CD4-positive, alpha-beta T cell treated with Interleukin-15 for 1 hour (primary cell): ENCODE measurements at places on chromosomes 1 and 21.

GRCh38 chr1:103333141-103333540 lies 192.4 kb upstream of the RNPC3 start:
- no peak for DNase-seq

- no peak for DNase-seq
Observed at GRCh38 chr1:214067853-214068703, 80.3 kb downstream of the PROX1 start.

DNA sequence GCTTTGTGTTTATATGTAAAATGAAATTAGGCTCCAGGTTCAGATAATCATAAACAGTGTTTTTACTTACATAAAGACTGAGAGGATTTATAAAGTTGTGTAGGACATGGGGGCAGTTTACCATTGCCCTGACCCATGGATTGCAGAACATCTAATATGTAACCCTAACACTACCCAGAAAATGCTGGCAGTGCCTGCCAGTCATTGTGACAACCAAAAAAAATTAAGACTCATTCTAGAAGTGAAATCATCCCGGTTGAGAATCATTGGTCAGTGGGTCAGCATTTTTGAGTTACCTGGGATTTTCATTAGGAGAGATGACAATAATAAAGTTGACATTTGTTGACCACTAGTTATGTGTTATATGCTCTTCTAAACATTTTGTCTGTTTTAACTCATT lies 31.2 kb upstream of the THEM4 start:
- no peak for DNase-seq

DNA sequence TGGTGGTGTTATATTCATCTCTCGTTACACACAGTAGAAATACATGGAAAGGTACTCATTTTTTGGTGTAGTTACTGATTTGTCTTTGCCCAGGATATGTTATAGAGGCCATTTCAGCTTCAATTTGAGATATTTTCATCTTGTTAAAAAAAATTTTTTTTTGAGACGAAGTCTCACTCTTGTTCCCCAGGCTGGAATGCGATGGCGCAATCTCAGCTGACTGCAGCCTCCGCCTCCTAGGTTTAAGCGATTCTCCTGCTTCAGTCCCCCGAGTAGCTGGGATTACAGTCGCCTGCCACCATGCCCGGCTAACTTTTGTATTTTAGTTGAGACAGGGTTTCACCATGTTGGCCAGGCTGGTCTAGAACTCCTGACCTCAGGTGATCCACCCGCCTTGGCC lies 19.0 kb downstream of the MORC3 start:
- DNase-seq = no peak

DNA sequence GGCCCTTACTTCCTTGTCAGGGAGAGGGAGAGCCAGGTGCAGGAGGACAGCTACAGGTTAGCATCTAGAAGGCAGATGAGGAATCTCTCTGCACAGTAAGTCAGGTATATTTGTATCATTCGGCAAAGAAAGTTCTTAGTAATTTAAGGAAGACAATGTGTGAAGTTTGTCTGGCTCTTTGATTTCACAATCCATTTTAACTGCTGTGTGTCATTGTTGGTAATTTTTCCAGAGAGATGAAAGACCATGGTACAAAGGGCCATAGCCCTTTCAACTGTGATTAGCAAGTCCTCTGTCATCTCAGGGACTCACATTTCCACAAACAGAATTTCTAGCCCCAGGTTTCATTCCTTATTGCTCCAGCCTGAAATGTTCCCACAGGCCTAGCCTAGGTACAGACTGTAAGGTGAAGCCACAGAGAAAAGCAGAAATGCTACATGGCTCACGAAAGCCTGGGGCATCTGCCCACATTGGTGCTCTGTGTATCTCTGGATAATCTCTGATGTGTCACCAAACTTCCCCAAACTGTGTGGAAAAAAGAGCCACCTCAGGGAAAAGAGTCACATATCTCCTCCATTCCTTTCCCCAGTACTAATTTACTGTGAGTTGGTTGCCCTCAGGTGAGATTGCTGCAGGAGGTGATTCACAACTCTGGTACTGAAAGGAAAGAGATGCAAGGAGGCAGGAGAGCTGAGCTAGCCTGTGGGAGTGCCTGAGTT lies 70.6 kb downstream of the SYT6 start:
- no peak for DNase-seq

DNA sequence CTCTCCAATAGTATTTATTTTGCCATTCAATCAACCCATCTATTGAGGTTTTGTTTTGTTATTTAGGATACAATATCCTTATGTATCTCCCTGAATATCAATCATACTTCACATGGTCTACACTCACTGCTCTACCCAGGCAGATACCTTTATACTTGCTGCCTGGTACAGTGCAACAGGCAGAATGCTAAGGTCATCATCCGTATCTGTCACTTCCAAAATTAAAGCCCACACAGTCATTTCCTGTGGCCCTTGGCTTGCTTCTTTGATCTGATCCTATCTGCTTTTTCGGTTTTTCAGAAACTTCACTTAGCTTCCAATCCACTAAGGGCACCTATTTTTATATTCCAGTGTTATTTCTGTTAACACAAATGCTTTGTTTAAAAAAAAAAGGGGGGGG lies 22.3 kb upstream of the ZZZ3 start:
- no peak for DNase-seq

- DNase-seq = no peak
Observed at GRCh38 chr1:65440915-65441314, 20.4 kb downstream of the LEPR start.

DNA sequence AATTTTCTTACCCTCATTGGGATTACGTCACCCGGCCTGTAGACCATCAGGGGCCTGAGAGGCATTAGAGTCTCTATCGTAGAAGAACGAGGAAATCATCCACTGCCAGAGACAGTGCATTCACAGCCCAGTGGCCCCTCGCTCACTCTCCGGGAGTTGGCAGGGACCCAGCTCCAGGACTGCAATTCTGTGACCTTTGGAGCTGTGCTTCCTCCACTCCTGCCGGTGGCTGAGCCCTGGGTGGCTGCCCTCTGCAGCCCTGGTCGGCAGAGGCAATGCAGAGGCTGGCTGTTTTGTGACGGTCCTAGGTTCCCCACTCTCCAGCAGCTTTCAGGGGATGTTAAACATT lies 12.7 kb downstream of the SLC37A1 start:
- DNase-seq = no peak

DNA sequence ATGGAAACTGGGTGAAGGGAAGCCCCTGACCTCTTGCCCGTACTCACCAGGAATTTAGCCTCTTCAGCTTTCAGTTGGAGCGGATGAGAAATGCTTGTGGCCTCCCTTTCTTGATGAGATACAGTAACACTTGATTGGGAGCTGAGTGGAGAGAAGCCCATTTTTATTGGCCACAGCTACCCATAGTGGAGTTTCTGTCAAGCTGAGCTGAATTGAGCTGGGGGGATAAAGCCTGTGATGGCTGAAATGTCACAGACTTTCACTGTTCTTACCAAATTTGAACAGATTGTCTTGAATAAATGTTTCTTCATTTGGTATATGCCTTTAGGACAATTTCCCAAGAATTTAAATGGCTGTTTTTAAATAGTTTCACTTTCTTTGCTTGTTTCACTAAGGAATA lies 125.9 kb downstream of the ZMYM4 start:
- no peak for DNase-seq

- peak; percentile 42 for DNase-seq
Observed at GRCh38 chr1:72283307-72284083, 1.2 kb upstream of the NEGR1 start.

DNA sequence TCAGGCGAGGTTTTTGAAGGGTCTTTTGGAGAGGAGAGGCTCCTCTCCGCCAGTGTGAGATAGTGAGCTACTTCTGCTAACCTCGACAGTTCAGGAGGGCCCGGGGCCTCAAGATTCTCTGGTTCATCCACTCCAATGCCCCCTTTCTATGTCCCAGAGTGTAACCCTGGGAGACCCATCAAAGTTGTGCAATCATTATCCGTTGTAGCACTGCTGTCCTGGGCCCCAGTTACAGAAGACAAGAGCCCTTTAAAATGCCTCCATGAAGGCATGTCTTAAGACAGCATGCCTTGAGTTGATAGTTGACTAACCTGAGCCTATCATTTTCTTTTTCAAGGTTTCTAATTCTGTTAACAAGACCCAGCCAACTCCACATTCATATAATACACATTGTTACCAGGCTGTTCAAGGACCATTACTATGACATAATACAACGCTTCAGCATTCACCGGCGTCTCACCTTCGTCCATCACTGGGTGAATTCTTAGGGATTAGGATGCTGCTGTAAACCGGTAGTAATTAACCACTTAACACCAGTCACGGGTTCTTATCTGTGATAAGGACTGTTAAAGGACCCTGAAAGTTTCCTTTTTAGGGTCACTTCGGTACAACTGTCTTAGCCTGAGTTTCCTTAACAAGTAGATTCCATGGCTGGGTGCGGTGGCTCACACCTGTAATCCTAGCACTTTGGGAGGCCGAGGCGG lies 37.4 kb upstream of the CDC42BPA start:
- no peak for DNase-seq

- DNase-seq = no peak
Observed at GRCh38 chr1:5393603-5394002, 598.6 kb downstream of the NPHP4 start.

- DNase-seq = no peak
Observed at GRCh38 chr1:232590744-232591082, 39.2 kb downstream of the SIPA1L2 start.

DNA sequence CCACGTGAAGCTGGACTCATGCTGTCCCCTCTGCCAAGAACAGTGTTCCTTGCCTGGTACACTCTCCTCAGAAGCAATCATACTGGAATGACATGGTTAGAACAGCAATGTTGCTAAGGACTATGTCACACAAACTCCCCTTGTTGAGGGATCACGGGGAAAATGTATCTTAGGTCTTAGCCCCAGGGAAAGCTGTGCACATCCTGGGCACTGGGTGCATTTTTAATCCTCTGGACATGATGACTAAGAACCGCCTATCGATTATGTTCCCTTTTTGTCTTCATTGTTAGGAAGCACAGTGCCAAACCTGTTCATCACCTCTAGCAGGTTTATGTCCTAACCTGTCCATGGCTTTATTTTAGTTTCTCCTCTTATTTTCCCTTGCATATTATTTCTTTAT lies 115.1 kb downstream of the HIVEP3 start:
- DNase-seq = no peak
